ENCODE measurements at places on chromosomes 3 and 15.

- DNase-seq, result no peak
Measured at GRCh38 chr15:88657326-88658069, 18.7 kb downstream of the ISG20 start.

- no peak for DNase-seq
Measured at GRCh38 chr3:150877303-150877702, 27.9 kb downstream of the MINDY4B start.

GRCh38 chr3:71545330-71545729, 38.2 kb downstream of the FOXP1 start:
- DNase-seq, result no peak

- no peak for DNase-seq
Measured at GRCh38 chr3:105829871-105830622, 38.8 kb downstream of the CBLB start.

GRCh38 chr15:32218666-32219065, 184.4 kb downstream of the GOLGA8K start:
- DNase-seq, result no peak

DNA sequence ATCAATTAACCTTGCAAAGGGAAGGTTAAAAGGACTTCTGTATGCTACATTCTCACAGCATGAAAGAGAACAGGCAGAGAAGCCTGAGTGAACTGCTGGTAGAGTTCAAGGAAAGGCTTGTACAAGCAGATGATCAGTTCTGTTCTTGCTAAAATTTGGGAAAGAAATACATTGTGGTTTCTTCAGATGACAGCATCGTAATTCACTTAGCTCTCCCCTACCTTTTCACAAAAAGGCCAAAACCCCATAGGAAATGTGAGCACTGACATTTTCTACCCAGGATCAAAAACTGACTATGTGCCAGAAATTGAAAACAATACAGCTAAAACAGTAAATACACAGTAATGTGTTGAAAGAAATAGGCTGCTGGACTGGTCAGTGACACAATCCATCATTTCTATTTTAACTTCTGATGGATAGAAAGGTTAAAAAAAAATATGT, 216.4 kb downstream of the DPH6 start:
- no peak for DNase-seq

DNA sequence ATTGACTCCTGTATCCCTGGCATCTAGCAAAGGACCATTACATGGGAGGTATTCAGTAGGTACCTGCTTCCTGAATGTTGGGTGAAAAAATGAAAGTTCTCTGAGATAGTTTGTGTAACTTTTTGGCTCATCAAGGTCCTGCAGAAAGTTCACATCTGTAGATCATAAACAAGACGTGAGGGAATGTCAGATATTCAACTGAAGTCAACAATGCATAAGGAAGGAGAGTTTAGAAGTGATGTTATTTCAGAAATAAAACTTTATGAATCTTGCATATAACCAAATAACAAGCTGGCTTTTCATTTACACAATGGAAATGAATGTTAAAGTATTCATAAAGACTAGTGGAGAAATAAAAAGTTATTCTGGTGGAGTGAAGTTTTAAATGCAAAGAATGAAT, 73.4 kb upstream of the RBMS3 start:
- DNase-seq, result no peak

GRCh38 chr3:100103558-100104441, 10.5 kb downstream of the FILIP1L start:
- no peak for DNase-seq

GRCh38 chr3:42213417-42213816, 52.6 kb downstream of the CCK start:
- DNase-seq, result no peak

DNA sequence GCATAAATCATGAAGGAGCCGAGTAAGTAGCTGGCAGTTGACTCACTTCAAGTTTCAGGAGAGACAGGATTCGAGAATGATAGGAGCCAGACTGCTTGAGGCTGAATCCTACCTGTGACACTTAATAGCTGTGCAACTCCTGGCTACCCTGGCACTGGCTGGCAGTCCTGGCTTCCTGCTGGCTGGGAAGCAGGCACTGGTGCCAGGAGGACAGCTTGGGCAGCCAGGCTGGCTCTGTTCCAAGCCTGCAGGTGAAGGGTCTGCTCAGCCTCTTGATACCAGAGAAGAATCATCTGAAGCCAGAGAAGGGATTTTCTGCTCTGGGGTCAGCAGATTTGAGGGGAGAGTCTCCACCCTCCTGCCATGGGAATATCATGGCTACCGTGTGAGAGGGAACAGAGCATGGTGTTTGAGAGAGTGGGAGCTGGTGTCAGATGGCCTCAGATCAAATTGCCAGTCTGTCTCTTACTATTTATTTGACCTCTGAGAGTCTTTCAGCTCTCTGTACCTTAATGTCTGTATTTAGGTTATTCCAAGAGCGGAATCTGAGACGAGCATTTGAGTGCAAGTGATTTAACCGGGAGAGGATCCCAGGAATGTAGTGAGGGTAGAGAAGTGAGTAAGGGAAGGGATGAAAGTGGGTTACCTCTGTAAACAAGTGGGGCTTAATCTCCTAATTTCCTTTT, 4.4 kb upstream of the XIRP1 start:
- no peak for DNase-seq

DNA sequence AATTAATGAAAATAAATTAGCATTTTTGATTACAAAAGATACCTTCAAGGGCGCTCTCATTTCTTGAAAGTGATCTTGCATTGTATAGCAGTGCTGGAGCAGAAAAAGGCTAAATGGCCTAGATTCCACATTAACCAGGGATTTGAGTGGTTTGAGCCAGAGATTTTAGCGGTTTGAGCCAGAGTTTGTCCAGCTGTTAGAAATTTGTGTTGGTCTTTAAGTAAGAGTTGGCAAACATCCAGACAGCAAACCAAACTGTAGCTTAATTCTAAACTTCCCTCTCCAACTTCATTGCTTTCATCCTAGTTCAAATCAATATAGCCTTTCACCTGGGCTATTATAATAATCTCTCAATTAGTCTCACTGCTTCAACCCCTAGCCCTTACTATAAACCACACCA, 351.7 kb downstream of the IGSF11 start:
- DNase-seq, result no peak

DNA sequence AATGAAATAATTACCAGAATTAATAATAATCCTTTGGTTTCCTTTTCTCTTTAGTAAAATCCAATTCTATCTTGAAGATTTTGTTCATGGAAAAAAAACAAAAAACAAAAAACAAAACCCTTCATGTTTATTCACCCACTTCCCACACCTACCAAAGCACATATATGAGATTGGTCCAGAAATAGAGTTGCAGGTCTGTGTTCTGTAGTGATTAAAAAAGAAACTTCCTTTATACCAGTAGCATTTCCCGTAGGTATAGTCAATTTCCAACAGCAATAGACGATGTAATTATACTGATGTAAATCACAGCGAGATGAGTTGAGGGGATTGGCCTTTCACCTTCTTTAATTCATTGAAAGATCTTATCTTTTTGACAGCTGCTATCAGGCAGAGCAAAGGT, 194.6 kb downstream of the SOX2 start:
- DNase-seq, result no peak

GRCh38 chr15:34739346-34739745, 15.5 kb downstream of the GJD2 start:
- no peak for DNase-seq

DNA sequence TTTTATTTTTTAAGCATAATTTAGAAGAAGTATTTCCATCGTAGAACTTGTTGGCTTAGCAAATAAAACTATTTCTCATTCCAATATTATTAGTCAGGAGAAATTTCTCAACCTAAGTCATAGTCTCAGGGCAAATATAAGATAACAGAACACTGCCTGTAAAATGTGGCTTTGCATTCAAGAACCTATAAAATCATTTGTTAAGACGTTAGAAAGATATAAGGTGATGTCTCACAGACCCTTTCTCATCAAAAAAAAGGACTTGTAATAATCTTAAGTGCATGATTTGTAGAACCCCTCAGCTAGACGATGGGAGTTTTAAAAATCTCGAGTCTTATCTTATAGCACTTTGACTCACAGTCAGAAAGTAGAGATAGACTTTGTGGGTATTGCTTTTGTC, 314.7 kb upstream of the CFAP20DC start:
- DNase-seq, result no peak

- DNase-seq, result no peak
Measured at GRCh38 chr15:65059931-65060596, 7.7 kb downstream of the RASL12 start.

DNA sequence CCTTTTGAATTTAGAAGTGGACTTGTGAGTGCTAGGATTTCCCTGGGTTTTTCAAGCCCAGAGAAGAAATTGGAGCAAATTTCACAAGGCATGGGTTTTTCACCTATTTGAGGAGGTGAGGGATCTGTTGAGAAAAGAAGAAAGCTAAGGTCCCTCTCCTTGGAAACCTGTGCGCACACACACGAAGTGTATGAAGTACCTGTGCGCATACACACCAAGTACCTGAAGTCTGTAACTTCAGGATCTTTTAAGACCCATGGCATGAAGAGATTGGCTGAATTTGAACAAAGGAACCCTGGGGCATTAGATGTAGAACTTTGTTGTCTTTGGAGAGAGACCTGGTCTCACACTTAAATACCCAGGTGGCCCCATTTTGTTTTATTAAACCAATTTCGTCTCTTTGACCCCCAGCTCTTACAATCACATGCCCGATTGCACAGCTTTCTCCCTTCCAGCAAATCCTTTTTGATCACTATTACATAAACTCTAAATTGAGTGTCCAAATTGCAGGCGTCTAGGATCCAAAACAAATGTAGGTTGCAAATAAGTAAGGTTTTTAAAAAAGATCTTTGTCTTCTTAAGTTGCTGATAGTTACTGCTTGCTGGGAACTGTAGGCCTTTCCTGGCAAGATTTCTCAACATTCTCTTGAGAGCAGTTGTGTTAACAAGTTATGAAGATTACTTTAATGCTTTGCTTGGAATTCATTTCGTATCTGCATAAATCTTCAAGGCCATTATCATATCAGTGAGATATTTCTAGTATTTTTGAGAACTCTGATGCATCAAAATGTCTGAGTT, 64.3 kb downstream of the CMTM8 start:
- DNase-seq, result no peak

GRCh38 chr15:40594429-40594836, 384 bp downstream of the KNL1 start:
- no peak for DNase-seq

DNA sequence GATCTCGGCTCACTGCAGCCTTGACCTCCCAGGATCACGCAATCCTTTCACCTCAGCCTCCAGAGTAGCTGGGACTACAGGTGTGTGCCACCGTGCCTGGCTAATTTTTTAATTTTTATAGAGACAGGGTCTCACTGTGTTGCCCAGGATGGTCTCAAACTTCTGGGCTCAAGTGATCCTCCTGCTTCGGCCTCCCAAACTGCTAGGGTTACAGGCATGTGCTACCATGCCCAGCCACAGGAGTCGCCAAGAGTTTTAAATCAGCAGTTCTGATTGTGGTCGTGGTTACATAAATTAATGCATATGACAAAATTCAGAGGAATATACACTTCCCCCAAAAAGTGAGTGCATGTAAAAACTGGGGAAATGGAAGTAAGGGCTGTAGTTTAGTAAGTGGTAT, 32.9 kb downstream of the MEGF11 start:
- no peak for DNase-seq

- DNase-seq, result no peak
Measured at GRCh38 chr3:14147617-14148016, 22.8 kb downstream of the TMEM43 start.

GRCh38 chr3:122977746-122978466, 49.7 kb downstream of the SEMA5B start:
- no peak for DNase-seq

DNA sequence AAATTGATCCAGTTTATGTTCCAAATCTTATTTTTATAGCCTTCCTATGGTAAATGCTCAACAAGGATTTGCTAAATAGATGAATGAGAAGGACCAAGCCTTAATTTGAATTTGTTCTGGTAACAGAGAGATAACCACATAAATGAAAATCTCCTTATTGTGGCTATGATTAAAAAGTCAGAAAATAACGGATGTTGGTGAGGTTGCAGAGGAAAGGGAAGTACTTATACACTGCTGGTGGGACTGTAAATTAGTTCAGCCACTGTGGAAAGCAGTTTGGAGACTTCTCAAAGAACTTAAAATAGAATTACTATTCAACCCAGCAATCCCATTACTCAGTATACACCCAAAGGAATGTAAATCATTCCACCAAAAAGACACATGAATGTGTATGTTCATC, 26.2 kb downstream of the AAGAB start:
- no peak for DNase-seq

- no peak for DNase-seq
Measured at GRCh38 chr3:154251610-154252009, 72.7 kb downstream of the DHX36 start.

DNA sequence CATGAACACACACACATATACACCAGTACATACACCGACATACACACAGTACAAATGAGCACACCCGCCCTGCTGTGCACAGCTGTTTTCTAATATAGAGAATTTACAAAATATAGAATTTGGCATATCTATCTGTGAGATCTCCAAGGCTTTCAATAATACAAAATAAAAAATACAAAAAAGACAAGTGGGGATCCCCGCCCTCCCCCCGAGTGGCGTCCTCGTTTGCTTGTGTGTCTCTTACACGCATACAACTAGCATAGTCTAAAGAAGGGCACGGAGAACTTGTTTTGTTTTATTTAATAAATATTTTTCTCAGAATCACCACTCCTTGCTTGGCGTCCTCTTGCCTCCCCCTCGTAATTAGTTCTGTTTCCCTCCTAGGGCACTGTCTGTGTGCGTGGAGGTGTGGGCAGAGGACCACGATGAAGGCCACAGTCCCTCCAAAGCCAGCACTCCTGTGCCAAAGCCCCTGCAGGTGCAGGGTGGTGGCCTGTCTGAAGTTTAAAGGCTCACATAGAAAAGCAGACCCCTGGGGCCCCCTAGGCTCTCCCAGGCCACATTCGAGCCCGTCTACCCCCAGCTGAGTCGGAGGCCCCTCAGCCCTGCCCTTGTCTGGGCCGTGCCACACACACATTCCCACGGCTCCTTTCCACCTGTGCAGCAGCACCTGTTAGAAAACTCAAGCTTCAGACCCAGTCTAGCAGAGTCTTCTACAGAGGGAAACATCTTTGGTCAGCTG, 82.1 kb downstream of the SEC22A start:
- no peak for DNase-seq

DNA sequence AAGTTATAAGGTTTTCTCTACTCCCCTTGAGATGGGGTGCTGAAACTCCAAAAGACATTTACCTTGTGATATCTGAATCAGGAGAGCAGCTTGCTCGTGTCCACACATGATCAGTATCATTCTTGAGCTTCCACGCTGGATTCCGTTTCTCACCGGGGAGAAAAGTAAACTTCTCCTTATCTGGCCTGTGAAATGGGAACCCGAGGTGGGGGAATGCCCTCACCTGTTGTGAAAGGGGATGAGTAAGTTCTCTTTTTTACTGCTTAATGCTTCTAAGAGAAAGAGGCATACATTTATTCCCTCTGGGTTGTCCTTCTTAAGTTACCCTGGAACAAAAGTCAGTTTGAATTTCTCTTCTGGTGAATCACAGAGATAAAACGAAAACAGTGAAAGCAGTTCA, 440.5 kb upstream of the ADAMTS9 start:
- no peak for DNase-seq

Data from stimulated activated CD8-positive, alpha-beta memory T cell treated with anti-CD3 and anti-CD28 coated beads, Interleukin-7, amount 100 ng/mL, for 1 hour (primary cell).